NCI-H2227 treated with DMSO at 0.1 percent for 48 hours (cell line): ENCODE measurements at places on chromosomes 6 and 20.

GRCh38 chr6:75114806-75115205, 91.0 kb downstream of the COL12A1 start:
- DNase-seq, result no peak

- DNase-seq, result no peak
Measured at GRCh38 chr6:32459781-32460424, 20.2 kb downstream of the HLA-DRA start.

- no peak for DNase-seq
Measured at GRCh38 chr6:89984926-89985750, 90.9 kb downstream of the GJA10 start.

DNA sequence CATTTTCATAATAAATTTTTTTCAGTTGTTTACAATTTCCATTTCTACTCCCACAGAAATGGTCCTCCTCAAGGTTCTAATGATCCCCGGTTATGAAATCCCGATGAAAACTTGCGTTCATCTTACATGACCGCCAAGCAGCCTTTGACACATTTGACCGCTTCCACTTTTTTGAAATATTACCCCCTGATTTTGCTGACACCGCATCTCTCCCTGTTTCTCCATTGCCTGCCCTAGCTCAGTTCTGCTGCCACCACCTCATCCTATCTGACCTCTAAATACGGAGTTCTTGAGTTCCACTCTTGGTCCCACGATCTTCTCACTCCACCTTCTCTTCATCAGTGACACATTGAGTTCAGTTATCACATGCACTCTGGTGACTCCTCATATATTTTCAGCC, 74.1 kb downstream of the SLC35B3 start:
- DNase-seq, result no peak

- DNase-seq, result no peak
Measured at GRCh38 chr6:116876635-116877611, at the start of gene RFX6. RFX6 (plus strand) TSS chr6:116877242; CDS start chr6:116877276, 34 bp downstream.

DNA sequence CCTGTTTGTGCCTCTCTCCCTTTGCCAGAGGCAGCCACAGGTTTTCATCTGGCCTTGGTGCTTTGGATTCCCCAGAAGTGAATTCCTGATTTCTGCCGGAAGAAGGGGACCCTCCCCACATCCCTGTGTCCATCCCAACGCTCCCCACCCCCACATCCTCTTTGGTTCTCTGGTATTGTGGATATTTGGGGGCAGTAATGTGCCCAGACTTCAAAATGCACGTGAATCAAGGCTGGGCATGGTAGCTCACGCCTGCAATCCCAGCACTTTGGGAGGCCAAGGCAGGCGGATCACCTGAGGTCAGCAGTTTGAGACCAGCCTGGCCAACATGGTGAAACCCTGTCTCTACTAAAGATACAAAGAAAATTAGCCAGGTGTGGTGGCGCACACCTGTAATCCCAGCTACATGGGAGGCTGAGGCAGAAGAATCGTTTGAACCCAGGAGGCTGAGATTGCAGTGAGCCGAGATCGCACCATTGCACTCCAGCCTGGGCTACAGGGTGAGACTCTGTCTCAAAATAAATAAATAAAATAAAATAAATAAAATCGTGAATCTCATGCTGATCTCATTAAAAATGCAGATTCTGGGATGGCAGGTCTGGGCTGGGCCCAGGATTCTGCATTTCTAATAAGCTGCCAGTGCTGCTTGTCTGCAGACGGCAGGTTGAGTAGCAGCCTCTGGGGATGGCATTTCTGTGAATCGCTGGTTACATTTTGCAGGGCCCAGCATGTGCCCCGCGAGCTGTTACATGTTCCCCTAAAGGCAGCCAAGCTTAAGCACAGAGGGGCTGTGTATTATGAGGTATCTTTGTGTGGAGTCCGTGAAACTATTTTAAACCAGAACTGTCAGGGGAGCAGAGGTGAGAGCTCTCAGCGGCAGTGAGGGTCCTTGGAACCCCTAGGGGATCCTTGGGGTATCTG, 49.0 kb downstream of the SYNJ2 start:
- DNase-seq, result no peak

DNA sequence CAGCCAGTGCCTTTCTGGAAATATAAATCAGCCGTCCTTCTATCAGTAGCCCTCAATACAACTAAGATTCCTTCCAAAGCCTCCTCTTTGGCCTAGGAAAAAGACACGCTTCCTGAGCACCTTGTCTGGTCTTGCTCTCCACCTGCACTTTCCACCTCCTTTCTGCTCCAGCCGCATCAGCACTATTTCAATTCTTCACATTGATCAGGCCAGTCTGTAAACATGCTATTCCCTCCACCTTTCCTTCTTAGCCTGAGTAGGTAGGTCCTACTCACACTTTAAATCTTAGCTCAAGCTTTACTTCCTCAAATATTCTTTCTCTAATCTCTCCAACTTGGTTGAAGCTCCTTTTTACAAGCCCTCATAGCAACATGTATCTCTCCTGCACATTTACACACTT, 11.4 kb downstream of the RANBP9 start:
- no peak for DNase-seq

DNA sequence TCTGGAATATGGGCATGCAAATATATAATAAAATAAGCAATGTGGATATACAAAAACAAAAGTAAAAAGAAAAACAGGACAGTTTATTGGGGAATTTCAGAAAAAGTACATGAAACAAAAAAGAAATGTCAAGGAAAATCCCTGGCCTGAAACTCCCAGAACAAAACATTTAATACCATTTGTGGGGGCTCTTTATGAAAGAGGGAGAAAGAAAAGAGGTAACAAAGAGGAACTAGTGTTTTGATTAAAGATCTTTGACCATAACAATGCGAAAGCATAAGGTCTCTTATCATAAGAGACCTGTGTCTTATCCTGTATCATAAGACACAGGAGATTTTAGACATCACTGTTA, 88.6 kb upstream of the ARID1B start:
- DNase-seq, result no peak
